ENCODE measurements at places on chromosomes 11 and 22.

GRCh38 chr11:119340335-119341221, at the start of gene C1QTNF5:
Gene C1QTNF5 (minus strand): TSS chr11:119340883. CDS start chr11:119340397, 486 bp downstream.
- no peak for DNase-seq

GRCh38 chr22:39130892-39131855, 21.3 kb downstream of the CBX7 start:
- DNase-seq = no peak

- peak; percentile 50 for DNase-seq
Observed at GRCh38 chr11:64396079-64396591, 37.2 kb downstream of the RPS6KA4 start.

GRCh38 chr11:65111744-65112545, at the start of gene TM7SF2:
Gene TM7SF2 (plus strand): TSS chr11:65111872. CDS start chr11:65112016, 144 bp downstream.
- DNase-seq = peak; percentile 96

- no peak for DNase-seq
Observed at GRCh38 chr11:16605389-16605893, 133.0 kb upstream of the C11orf58 start.

GRCh38 chr22:28985581-28986290, 75.9 kb downstream of the C22orf31 start:
- peak; percentile 96 for DNase-seq

DNA sequence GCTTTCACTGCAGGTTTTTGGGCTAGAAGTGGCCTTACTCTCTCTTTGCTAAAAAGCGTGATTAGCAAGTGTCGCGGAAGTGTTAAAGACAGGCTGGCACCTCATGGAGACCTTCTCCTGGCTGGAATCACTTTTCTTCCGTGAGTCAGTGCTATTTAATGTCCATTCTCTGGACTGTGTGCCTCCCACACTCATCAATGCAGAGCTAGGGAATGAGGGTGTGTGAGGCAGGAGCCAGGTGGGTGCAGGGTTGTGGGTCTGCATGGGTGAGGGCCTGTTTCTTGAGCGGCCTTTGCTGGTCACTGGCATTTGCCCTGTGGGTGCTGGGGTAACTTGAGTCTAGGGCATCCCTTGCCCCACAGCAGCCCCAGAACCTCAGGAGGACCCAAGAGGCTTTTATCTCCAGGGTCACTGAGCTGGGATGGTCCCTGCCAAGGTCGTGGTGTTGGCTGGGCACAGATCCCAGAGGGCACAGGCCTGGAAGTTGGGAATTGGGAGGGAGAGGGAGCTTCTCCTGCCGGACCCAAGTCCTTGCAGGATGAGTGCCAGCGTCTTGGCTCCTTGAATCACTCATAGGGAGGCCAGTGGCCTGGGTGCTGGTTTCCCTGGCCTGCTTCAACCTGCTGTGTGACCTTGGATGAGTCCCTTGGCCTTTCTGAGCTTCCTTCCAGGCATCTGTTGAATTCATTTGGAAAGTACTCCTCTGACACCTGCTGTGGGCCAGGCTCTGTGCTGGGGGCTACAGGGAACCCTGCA, 30.0 kb downstream of the KIAA1671 start:
- DNase-seq = no peak

- no peak for DNase-seq
Observed at GRCh38 chr11:61700212-61700611, 20.0 kb downstream of the DAGLA start.

GRCh38 chr11:70618431-70619101, 220.2 kb downstream of the CTTN start:
- DNase-seq = no peak

DNA sequence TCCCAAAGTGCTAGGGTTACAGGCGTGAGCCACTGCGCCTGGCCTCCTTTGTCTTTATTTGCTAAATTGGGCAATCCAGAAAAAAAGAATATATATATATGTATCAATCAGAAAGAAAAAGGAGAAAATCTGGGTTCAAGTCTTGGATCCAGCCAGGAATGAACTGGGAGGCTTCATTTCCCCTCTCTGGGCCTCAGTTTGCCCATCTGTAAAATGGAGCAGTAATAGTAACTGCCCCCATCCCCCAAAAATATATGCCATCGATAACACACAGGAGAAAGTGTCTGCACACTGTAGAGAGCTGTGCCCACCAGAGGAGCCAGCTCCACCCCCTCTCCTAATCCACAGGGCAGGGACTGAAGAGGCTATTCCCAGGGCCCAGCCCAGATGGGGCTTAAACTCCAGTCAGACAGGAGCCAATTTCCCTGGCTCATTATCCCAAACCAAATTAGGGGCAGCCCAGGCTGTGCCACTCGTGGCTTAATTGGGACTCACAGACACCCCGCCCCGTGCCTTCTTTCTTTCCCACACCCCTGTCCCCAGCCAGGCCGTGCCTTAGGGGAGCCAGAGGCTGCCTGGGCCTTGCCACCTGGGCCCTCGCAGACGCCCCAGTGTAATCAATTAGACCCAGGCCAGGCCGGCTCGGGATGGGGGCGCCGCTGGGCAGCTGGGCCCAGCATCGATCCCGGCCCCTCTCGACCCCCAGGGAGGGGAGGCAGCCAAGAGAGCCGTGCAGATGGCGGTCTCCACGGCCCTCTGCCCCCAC, 171.5 kb downstream of the MN1 start:
- no peak for DNase-seq

- DNase-seq = peak; percentile 67
Observed at GRCh38 chr11:73950869-73951710, at the start of gene DNAJB13. Gene DNAJB13 (plus strand): TSS chr11:73951026. CDS start chr11:73951070, 44 bp downstream.

GRCh38 chr22:43038325-43038724, 23.4 kb upstream of the PACSIN2 start:
- no peak for DNase-seq

- DNase-seq = no peak
Observed at GRCh38 chr22:19879992-19880785, 25.5 kb upstream of the GNB1L start.

DNA sequence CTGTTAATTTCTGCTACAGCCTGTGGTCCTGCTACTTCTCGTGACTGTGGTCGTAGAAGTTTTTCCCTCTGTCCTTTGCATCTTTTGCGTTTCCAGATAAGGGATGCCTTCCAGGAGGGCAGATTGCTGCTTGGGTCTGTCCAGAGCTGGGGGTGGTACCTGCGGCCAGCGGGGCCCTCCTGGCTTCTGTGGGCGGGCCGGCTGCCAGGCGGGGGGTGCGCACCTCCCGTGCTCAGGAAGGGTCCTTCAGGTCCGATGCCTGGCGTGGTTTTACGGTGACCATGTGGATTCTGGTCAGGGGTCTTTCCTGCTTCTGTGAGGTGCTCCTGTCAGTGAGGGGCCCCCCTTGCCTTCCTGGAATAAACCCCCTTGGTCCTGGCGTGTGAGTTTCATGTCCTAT, 84.8 kb downstream of the KCNQ1 start:
- no peak for DNase-seq

DNA sequence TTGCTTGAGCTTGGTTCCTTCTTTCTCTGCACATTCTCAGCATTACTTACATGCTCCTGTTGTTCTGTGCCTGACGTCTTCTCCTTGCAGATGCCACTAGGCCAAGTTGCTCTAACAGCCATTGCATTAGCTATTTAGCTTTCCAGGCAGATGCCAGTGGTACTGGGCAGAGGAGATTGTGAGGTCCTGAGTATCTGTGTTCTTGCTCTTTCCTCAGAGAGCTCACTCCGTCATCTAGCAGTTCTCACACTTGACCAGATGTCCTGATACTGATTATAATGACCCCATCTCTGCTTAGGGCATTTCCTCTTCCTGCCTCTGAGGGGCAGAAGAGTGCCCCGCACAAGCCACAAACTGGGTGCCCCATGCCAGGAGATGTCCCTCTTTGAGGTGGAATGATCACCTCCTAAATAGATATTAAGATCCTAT, 30.7 kb downstream of the ARHGAP1 start:
- DNase-seq = no peak

- DNase-seq = no peak
Observed at GRCh38 chr11:70881948-70882715, 370.2 kb downstream of the SHANK2 start.

GRCh38 chr22:44182588-44183286, 2.0 kb downstream of the PARVG start:
- no peak for DNase-seq

DNA sequence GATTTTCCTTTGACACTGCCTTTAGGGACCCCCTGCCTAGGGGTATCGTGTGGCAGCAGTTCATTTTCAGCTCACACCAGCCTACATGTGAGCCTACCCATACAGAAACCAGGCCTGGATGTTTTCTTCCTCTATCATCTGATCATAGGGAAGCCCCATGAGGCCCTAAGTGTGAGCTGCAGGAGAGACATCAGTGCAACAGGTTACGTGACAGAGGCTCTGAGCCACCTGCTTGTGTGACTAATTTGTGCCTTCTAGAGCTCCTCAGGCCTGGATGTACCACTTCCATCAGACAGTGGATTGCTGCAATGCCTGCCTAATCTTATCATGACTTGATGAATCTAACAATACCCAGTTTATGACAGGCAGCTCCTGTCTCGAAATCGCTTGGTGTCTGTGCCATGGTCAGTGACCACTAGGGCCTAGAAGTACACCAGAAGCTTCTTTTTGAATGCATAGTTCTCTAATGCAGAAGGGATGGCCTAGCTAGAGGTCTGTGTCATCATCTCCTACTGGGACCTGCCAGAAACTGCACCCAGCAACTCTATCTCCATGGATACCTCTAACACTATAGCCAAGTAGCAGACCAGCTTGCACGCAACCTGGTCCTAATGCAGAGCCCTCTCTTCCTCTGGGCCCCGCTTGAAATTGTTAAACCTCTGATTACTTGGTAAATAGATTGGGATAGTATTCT, 109.7 kb upstream of the CLPB start:
- peak; percentile 84 for DNase-seq

DNA sequence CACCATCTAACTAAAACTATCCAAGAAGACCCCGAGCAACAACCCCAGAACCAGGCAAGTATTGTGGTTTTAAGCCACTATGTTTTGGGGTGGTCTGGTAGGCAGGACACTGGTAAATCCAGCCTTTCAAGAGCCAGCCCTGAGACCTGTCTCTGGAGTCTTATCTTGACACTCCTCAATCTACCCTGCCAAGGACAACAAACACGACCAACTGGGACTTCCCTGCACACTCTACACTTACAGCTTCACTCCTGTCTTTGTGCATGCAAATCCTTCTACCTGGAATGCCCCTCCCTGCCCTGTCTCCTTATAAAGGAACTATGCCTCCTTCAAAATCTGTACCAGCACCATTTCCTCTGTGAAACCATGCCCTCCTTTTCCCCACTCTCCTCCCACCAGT, 107.3 kb downstream of the RPL27A start:
- no peak for DNase-seq

GRCh38 chr11:80443177-80443576, 1002.3 kb upstream of the TENM4 start:
- no peak for DNase-seq

DNA sequence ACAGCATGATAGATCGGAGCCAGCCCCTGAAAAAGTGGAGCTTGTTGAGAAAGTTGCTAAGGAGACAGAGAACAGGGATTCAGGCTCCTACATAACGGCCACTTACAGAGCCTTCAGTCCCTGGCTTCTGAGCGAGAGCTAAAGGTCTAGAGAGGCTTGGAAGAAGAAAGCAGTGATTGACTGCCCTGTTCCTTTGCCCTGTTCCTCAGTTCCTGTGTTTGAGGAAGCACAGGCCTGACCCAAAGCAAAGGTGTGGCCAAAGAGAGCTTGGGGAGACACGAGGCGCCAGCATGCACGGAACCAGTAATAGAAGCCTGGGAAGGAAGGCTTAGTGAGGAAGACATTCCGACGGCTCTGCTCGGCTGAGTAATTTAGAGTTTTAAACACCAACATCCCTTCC, 74.1 kb upstream of the CSNK2A3 start:
- DNase-seq = no peak

- DNase-seq = no peak
Observed at GRCh38 chr22:28008056-28008455, 89.0 kb upstream of the PITPNB start.

- no peak for DNase-seq
Observed at GRCh38 chr11:10518891-10519290, 22.1 kb downstream of the RNF141 start.

- DNase-seq = no peak
Observed at GRCh38 chr11:31802990-31803812, 7.9 kb downstream of the PAX6 start.

DNA sequence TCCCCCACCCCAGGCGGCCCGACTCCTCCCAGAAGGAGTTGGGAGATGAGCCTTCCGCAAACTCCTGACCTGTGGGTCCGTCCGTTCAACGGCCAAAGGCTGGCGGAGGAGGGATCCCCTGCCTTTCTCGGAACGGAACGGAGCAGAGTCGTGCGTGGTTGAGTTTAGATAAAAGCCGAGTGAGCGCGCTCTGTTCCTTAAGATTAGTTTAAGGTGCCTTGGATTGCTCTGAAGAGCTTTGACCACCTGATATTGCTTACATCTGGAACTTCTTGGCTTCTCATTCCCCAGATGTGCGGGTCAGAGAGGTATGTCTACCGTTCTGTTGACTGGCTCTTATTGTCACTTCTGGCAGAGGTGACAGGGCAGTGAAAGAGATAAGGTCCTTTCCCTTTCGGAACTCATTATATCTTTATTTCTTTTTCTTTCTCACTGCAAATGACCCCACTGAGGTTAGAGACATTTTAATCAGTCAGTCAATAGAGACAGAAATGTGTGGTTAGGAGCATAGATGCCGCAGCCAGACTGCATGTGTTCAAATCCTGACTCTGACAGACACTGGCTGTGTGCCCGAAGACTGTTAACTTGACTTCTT, at the start of gene TRIM6:
TSS of gene TRIM6 (plus strand) at position 31 of the 595 bp plus-strand sequence. CDS start at position 292, 261 bp downstream.
- DNase-seq = no peak

DNA sequence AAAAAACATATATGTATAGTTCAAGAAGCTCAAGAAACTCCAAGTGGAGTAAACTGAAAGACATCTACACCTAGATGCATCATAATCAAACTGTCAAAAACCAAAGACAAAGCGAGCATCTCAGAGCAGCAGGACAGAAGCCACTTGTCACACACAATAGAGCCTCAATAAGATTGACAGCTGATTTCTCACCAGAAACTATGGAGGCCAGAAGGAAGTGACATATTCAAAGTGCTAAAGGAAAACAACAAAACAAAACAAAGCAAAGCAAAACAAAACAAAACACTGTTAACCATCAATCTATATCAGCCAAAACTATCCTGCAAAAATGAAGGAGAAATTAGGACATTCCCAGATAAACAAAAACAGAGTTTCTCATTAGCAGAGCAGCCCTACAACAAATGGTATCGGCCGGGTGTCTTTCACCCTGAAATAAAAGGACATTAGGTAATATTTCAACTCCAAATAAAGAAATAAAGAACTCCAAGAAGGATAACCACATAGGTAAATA, 65.8 kb upstream of the SEPTIN5 start:
- no peak for DNase-seq

- no peak for DNase-seq
Observed at GRCh38 chr22:48838376-48838775, 989.3 kb downstream of the BRD1 start.

GRCh38 chr11:98600786-98601773, 419.7 kb upstream of the CNTN5 start:
- no peak for DNase-seq

GRCh38 chr22:45857519-45857918, 119.4 kb downstream of the WNT7B start:
- DNase-seq = no peak

GRCh38 chr11:29452146-29452545, 564.7 kb downstream of the KCNA4 start:
- no peak for DNase-seq

- no peak for DNase-seq
Observed at GRCh38 chr11:29937526-29937925, 79.3 kb downstream of the KCNA4 start.

Data from SK-N-DZ (cell line).